Caco-2 (cell line): ENCODE measurements at places on chromosomes 7 and 10. TPM values are rescaled to one million over a fixed set of nuclear protein-coding genes. Genes with fewer than 3 reads are reported as not detected.

DNA sequence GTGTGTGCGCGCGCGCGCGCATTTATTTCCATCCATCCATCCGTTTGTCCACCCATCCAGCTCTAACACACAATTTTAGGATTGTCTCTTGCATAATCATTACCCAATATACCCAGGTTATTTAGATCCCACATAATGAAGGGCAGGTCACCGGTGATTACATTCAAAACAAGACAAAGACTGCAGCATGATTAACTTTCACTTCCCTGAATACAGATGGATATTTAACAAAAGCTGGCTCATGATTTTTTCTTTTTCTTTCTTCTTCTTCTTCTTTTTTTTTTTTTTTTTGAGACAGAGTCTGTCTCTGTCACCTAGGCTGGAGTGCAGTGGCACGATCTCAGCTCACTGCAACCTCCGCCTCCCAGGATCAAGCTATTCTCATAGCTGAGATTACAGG, 86.2 kb downstream of the SH3PXD2A start:
- no peaks in the 10 kb centered on the region for H3K27me3 ChIP-seq
- no peaks in the 10 kb centered on the region for H3K4me1 ChIP-seq
- H3K27ac ChIP-seq, result no peak overlapping the region

DNA sequence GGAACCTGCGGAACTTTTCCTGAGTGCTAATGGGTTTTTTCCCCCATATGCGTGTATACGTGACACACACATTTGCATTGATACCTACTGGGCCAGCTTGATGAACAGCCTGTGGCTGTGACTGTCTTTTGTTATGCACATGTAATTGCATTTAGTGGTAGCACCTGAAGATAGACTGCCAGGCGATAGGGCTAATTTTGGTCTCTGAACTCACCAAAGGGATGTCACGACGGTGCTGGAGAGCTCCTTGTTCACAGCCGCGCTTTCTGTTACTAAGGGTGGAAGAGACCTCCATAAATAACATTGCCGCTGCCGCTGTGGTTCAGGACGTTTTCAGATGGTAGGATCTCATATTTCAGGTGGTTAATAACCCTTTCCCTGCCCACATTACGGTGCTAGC, 133.2 kb downstream of the CAMK1D start:
- no peaks in the 10 kb centered on the region for H3K27me3 ChIP-seq
- DNase-seq, result no peak
- H3K4me1 ChIP-seq, result no peaks in the 10 kb centered on the region
- no peaks in the 10 kb centered on the region for H3K36me3 ChIP-seq
- H3K4me3 ChIP-seq, result no peak overlapping the region

The PALD1 gene
- total RNA-seq, result 8.9 and 10.3 TPM in 2 replicates

- no peak for DNase-seq
- H3K4me3 ChIP-seq, result no peak overlapping the region
- no peak overlapping the region for H3K27ac ChIP-seq
- no peaks in the 10 kb centered on the region for H3K27me3 ChIP-seq
Measured at GRCh38 chr7:78066599-78066998, 268.0 kb downstream of the PHTF2 start.

- H3K4me3 ChIP-seq, result no peak overlapping the region
- H3K4me1 ChIP-seq, result no peaks in the 10 kb centered on the region
- H3K36me3 ChIP-seq, result no peaks in the 10 kb centered on the region
- no peaks in the 10 kb centered on the region for H3K27me3 ChIP-seq
- DNase-seq, result no peak
Measured at GRCh38 chr10:78663721-78664120, 405.0 kb upstream of the ZMIZ1 start.

The GFRA1 gene
- total RNA-seq, result not detected in 2 replicates

DNA sequence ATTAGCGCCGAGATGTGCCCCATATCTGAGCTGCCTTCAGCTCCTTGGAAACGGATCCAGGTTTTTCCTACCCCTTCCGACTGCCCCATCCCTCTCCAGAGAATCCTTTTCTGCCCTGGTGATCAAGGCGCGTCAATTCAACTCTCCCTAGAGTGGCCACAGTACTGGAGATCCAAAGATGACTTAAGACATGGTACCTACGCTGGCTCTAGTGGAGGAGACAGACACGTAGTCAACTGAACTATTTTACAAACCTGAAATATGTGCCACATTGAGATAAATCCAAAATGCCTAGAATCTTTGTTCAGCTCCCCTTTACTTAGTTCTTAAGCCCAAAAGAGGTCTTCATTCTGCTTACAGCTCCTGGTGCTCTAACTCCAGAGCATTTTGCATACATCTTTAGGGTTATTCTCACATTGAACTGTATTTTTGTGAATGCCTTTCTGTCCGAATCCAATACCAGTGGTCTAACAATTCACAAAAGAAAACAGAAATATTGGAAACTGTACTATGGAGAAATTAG, 444 bp upstream of the TNPO3 start:
- H3K4me3 ChIP-seq, result peak overlapping the region; percentile 87
- peak overlapping the region; percentile 99 for H3K27ac ChIP-seq
- no peaks in the 10 kb centered on the region for H3K4me1 ChIP-seq
- no peak for DNase-seq
- no peaks in the 10 kb centered on the region for H3K27me3 ChIP-seq
- H3K36me3 ChIP-seq, result no peaks in the 10 kb centered on the region

DNA sequence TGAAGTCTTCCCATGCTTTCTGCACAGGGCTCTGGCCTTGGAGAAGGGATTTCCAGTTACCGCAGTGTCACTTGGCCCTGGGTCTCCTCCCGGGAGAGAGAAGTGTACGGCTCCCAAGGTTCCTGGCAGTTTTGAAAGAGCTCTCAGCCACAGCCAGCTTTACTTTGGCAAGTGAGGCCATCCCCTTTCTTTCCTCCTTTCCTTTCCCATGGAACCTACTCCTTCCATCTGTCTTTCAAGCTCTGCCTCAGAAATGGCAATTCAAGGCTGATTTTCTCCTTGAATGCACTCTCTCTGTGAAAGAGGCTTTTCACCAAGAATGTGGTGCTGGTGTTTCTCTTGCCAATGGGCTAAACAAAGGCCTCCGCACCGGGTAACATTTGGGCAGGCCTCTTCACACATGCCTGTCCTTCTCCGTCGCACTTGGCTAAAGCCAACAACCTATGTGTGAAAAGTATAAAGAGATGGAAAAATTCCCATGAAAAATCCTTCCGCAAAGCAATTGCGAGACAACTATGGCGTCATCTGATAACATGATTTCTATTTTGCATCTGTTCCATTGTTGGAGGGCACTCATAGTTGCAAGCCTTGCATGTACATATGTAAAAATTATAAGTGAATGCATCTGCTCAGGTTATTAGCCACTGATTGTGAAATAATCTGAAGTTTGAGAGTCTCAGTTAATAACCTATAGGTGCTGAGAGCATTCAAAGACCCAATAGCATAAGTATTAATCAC, 125.4 kb downstream of the PFKFB3 start:
- no peaks in the 10 kb centered on the region for H3K27me3 ChIP-seq
- H3K4me3 ChIP-seq, result no peak overlapping the region
- H3K27ac ChIP-seq, result no peak overlapping the region
- H3K36me3 ChIP-seq, result no peaks in the 10 kb centered on the region

The PTN gene
- 4.3 and 9.2 TPM in 2 replicates for total RNA-seq

DNA sequence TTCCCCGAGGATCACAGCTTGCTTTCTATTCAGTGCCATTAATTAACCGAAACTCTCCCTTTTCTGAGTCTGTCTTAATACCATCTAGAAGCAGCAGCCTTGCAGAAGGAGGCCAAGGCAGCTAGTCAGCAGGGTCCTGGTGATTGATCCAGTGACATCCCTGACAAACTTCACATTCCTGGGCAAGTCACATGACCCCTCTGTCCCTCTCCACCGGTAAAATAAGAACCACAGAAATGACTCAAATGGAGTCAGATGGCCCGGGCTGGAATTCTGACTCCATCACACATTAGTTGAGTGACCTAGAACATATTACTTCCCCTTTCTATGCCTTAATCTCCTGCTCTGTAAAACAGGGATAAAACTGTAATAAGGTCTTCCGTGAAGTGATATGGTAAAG, 17.2 kb upstream of the ACSL5 start:
- no peaks in the 10 kb centered on the region for H3K27me3 ChIP-seq
- DNase-seq, result no peak
- peaks cover 20% of the 10 kb centered on the region for H3K4me1 ChIP-seq

- no peaks in the 10 kb centered on the region for H3K36me3 ChIP-seq
- H3K27ac ChIP-seq, result no peak overlapping the region
- DNase-seq, result no peak
- H3K4me3 ChIP-seq, result no peak overlapping the region
- no peaks in the 10 kb centered on the region for H3K4me1 ChIP-seq
Measured at GRCh38 chr7:142801601-142802295, 31.0 kb downstream of the PRSS2 start.

The GIMAP6 gene
- not detected in 2 replicates for total RNA-seq

DNA sequence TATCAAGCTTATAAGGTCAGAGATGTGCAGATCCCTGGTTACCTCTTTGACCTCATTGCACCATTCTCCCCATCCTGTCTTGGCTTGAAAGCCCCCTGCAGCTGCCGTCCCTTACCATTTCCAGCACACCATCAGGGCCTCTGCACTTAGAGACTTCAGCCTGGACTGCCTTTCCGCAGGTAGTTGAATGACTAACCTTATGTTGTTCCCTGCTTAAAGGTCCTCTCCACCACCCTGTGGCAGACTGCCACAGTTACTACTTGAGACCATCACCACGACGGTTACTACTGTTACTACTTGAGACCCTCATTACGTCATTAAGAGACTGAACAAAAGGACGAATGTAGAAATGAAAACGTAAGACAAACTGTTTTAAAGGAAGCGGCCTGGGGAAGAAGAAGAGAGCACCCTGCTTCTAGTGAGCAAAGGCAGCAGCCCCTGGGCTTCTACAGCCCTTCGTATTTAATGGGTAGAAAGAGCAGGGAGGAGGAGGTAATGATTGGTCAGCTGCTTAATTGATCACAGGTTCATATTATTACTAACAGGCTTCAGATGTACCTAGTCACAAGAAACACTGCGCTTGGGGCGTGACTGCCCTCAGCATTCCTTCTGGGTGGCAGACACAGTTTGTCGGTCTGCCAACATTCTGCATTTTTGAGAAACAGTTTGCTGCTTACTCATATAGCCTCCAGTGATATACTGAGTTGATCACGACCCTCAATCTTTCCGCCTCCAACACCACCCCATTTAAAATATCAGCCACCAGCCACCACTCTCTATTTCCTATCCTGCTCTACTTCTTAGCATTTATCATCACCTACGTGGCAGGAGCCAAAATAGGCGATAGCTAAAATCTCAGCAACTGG, 74.1 kb upstream of the PARD3 start:
- H3K36me3 ChIP-seq, result no peaks in the 10 kb centered on the region
- H3K4me1 ChIP-seq, result 0 out of 2 replicates have a peak, but pooled peaks cover 6% of the 10 kb centered on the region
- no peak overlapping the region for H3K4me3 ChIP-seq
- no peaks in the 10 kb centered on the region for H3K27me3 ChIP-seq
- no peak overlapping the region for H3K27ac ChIP-seq

The GJC3 gene
- 0.27 TPM in 1 of 2 replicates, not detected in the other for total RNA-seq

DNA sequence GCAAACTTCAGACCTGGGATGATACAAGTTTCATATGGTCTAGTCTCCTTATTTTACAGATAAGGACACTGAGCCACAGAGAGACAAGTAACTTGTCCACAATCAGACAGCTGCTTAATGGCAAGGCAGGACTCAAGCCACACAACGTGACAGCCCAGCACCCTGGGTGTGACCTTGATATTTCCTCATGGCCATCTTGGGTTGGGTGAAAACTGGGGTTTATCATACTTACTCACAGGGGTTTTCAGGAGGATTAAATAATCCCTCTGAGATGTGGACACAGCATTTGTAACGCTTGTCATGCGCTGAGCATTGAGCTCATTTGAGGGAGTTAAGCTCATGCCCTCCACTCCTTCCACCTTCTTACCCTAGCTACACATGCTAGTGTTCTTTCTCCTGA, 58.0 kb downstream of the ABLIM1 start:
- H3K4me3 ChIP-seq, result no peak overlapping the region
- H3K36me3 ChIP-seq, result no peaks in the 10 kb centered on the region
- no peak overlapping the region for H3K27ac ChIP-seq
- peaks cover 28% of the 10 kb centered on the region for H3K4me1 ChIP-seq
- DNase-seq, result no peak
- H3K27me3 ChIP-seq, result no peaks in the 10 kb centered on the region

The SDK1 gene
- total RNA-seq, result 6.2 and 7.1 TPM in 2 replicates

DNA sequence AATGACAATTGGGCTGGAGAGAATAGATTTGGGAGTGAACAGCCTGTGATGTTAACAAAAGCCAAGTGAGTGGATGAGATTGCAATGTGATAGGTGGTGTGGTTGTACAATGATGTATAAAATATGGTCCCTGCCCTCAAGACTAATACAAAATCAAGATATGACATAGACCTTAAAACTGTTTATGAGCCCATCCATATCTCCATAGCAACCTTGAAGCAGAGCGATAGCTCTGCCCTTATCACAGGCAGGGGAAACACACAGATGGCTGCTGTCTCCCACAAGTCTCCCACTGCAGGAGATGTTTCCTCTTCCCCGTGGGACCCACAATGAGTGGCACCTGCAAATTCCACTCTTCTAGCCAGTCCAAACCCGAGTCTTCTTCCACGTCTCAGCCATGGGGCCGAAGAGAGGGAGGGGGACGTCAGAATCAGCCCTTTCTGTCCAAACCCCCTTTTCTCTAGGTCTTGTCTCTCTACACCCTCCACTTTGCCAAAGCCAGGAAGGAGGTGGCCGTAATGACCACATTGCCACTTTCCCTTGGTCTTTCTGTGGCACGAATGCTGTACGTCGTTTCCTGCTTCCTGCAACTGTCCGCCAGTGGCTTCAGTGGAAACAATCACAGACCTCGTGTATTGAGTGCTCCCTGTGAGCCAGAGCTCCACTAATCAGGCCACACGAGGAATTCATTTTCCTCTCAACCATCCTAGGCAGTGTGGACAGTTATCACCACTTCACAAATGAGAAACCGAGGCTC, 7.5 kb upstream of the TBXAS1 start:
- no peaks in the 10 kb centered on the region for H3K36me3 ChIP-seq
- DNase-seq, result no peak
- H3K27me3 ChIP-seq, result no peaks in the 10 kb centered on the region
- H3K4me3 ChIP-seq, result no peak overlapping the region
- H3K4me1 ChIP-seq, result no peaks in the 10 kb centered on the region

The NXPH1 gene
- total RNA-seq, result 1.2 and 3.1 TPM in 2 replicates

The LSM8 gene
- 47.4 and 50.4 TPM in 2 replicates for total RNA-seq

The FKBP6 gene
- not detected in 2 replicates for total RNA-seq

GRCh38 chr10:128035557-128035973, 90.7 kb downstream of the MKI67 start:
- no peaks in the 10 kb centered on the region for H3K27me3 ChIP-seq
- no peaks in the 10 kb centered on the region for H3K4me1 ChIP-seq
- no peak overlapping the region for H3K4me3 ChIP-seq
- no peak overlapping the region for H3K27ac ChIP-seq

GRCh38 chr7:64871761-64872160, 31.3 kb upstream of the ZNF273 start:
- H3K4me1 ChIP-seq, result no peaks in the 10 kb centered on the region
- no peaks in the 10 kb centered on the region for H3K27me3 ChIP-seq
- no peak overlapping the region for H3K4me3 ChIP-seq
- H3K36me3 ChIP-seq, result no peaks in the 10 kb centered on the region

DNA sequence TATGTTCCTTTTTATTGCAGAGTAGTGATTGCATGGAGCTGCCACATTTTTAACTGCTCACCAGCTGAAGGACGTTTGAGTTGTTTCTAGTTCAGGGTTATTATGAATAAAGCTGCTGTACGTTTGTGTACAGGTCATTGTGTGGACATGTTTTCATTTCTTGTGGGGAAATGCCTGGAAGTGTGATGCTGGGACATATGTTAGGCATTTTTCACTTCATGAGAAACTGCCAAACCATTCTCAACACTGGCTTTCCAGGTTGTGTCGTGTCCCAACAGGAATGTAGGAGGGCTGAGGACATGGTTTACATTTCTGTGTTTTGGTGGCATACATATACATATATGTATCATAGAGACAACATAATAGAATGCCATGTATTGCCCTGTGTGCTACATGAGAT, 73.0 kb downstream of the NEURL1 start:
- H3K27me3 ChIP-seq, result no peaks in the 10 kb centered on the region
- DNase-seq, result no peak
- no peaks in the 10 kb centered on the region for H3K4me1 ChIP-seq
- no peaks in the 10 kb centered on the region for H3K36me3 ChIP-seq
- H3K27ac ChIP-seq, result no peak overlapping the region
- H3K4me3 ChIP-seq, result no peak overlapping the region
